Naive thymus-derived CD8-positive, alpha-beta T cell (primary cell): ENCODE measurements at places on chromosomes 2 and 18.

- DNase-seq: no peak
Measured at GRCh38 chr2:150144546-150145298, 342.7 kb downstream of the RND3 start.

DNA sequence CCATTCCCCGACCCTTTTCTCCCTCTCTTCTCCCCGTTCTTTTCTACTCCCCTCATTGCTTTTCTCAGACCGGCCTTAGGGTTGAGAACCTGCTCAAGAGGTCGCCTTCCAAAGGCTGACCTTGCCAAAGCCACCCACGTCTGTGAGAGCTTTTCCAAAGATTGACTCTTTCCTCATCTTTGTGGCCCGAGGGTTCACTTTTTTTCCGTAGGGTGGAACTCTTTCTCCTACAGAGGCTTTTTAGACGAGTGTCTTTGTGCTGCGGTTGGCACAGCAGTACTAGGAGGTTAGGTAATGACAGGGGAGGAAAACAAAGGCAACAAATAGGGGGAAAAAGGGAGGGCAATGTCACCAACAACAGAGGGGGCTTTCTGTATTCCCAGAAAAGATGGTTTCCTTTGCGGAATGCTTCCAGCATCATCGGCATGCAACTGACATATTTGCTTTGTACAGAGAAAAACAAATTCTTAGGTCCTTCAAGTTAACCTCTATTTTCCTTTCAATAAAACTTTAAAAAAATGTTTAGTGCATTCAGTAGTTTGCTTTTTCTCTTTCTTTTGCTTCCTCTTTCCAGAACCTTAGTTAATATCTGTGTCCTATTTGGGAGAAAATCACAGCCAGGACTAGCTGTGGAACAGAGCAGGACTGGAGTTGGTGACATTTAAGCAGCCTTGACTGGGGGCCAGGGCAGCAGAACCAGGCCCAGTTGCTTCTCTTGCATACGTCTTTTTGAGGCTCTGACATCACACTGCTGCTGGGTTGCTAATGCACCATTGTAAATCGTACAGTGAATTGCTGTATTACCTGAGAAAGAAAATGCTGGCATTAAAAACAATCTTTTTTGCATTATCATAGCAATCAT lies 188.1 kb upstream of the FANCL start:
- no peak for DNase-seq

- no peak for DNase-seq
Measured at GRCh38 chr2:241511091-241511741, 2.8 kb upstream of the STK25 start.

- DNase-seq: no peak
Measured at GRCh38 chr2:74867841-74868658, 34.1 kb downstream of the HK2 start.

DNA sequence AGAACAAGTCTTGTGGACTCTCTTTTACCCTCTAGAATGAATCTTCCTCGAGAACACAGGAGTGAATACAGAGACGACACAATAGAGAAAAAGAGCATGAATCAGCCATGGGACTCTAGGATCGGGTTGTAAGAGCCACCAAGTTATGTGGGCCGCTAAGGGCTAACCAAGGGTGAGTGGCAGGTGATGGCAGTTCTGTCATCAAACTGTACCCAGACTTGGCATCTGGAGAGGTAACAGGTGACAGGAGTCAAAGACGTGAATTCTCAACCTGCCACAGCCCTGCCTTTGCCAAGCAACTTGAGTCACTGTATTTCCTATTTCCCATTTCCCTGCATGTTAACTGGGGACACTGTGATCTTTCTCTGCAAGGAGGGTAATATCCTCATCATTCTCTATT lies 11.2 kb downstream of the SERPINE2 start:
- no peak for DNase-seq

DNA sequence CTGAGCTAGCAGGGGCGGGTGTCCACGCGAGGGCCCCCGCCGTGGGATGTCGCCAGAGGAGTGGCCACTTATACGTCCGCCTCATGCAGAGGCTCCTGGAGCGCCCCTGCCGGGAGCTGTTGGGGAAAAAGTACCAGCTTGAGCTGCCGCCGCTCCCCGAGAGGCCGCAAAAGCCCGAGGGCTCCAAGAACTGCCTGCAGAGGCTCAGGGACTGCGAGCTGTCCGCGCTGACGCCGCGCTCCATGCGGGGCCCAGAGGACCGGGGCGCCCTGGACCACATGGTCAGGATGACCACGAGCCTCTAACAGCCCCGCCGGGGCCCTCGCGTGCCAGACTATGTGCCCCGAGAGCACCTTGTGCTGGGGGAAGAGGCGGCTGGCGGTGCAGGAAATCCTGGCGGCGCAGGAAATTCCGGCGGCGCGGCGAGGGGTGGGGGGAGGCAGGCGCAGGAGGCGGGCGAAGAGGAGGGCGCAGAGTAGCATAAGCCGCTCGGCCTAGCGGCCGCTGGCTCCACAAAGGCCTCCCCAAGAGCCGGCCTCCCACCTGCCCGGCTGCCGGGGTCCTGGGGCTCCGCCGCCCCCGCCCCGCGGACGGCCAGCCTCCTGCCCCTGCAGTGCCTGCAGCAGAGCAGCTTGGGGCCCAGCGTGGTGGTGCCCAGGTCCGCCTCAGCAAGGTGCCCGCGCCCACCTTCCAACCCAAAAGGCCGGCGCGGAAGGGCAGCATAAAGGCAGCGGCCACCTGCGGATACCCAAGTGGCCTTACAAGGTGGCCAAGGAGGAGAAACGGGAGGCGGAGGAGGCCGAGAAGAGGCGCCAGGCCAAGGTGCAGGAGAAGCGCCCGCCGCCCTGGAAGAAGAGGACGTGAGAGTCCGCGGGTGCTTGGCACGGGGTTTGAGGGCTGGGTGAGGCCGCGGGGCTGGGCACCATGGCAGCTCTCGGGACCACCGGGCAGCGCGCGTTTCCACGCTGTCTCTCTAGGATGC lies 42.1 kb upstream of the TRIM43B start:
- peak; percentile 40 for DNase-seq

- DNase-seq: no peak
Measured at GRCh38 chr2:126825316-126825715, 73.4 kb upstream of the TEX51 start.

GRCh38 chr18:31101183-31102024 lies 817 bp downstream of the DSC2 start:
- DNase-seq: no peak

GRCh38 chr2:763766-764525 lies 86.7 kb upstream of the TMEM18 start:
- DNase-seq: no peak

GRCh38 chr2:226118471-226119429 lies 680.9 kb downstream of the IRS1 start:
- DNase-seq: no peak

DNA sequence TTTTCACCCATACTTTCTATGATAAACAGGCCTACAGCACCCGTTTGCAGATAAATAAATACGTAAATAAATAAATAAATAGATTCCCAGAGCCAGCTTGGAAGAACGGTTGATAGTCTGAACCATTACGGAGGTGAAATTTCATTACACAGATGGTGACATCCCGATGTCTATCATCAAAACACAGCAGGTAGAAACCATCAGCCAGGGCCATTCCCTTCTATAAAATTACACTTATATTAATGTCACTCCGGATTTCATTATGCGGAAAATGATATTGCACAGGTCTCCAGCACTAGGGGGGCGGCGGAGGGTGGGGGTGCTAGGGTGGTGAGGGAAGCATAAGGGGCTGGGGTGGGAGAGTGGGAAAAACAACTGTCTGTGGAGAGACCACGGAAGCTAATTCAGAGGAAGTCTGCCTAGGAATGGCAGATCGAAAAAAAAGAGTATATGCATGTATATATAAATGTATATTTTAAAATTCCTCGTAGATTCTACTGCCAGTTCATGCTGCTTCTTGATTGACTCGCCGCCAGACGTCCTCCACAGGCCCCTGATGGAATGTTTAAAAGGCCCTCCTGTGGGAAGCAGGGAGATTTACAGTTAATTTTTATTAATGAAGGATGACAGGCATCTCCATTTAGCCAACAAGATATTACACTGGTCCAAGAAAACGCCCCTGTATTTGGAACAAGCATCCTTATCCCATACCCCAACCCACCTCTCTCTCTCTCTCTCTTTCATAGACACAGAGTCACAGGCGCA lies 1906.0 kb upstream of the PIK3C3 start:
- DNase-seq: no peak

DNA sequence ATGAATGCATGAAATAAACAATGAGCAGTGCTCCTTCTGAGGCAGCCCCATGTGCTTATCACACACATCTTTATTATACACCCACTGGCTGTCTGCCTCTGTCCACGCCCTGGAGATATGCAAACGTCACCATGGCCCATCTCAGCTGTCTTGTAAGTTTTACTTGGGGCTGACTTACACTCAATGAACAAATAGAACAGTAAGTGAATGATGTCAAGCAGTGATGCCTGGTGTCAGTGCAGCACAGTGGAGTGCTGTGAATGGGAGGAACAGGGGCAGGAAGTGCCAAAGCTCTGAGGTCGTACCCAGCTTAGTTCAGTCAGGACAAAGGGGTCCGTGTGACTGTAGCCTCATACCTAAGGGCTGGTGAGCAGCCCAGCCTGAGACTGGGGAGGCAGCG lies 659.5 kb upstream of the HS6ST1 start:
- DNase-seq: no peak

- DNase-seq: no peak
Measured at GRCh38 chr2:653645-654425, 23.4 kb downstream of the TMEM18 start.

DNA sequence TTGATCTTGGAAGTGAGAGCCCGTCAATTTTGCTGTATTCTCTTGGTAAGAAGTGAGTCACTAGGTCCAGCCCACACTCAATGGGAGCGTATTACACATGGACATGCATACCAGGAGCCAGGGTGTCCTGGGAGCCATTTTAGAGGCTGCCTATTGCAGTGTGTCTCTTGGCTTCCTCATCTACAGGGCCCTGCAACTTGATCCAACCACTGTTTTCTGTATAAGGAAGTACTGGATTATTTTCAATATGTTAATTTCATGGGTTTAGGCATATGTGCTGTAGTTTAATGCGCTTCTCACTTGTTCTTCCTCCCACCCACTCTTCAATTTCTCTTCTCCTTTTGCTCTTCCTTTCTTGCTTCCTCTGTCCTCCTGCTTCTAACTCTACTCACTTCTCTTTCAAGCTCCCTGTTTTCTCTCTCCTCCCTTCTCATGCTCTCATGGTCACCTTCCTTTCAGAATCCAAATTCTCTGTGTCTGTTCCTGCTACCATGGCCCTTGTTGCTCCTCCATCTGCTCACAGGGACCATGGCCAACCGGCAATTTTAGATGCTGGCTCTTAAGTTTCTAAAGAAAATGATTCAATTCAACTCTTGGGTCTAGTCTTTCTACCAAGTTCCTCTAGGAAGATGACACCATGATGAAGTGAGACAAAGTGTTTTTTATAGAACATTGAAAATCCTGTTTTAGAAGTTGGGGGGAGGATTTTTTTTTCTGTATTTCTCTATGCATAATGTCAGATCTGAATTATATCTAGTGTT lies 152.0 kb upstream of the ZEB2 start:
- no peak for DNase-seq

- no peak for DNase-seq
Measured at GRCh38 chr2:118791483-118791882, 56.0 kb downstream of the EN1 start.

DNA sequence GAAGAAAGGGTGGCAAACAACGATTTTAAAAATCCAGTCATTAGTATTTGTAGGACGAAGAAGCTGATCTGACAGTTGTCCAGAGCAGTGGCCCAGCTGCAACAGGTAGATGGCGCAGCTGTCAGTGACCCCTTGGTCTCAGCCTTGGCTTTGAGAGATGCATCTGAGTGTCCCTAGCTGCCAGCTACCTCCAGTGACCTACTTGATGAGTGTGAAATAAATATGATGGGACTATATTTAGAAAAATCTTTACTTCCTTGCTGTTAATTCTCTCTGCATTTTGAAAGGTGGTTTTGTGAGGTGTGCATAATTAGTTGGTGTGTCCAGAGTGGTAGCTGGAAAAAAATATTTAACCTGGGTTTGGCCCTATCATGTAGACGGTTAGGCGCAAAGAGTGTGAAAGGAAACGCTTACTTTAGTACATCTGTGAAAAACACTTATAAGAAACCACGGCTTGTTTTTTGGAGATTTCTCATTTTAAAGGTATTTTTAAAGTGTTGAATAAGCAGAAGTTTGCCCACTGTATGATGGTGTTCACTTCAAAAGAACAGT lies 963 bp downstream of the INPP1 start:
- DNase-seq: no peak

DNA sequence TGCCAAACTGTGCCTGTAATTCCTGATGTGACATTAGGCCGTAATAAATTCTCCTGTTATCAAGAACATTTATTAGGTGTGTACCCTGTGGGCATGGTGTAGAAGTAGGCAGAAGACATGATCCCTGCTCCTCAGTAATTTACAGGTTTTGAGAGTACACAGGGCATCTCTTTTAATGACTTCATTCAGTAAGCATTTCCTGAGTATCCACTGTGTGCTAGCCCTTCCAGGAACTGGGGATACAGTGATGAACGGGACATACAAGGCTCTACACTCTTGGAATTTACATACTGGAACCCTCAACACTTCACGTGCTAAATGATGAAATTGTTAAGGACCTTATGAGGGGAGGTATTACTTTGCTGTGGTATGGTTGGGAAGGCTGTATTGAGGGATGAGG lies 30.2 kb downstream of the DIS3L2 start:
- no peak for DNase-seq

DNA sequence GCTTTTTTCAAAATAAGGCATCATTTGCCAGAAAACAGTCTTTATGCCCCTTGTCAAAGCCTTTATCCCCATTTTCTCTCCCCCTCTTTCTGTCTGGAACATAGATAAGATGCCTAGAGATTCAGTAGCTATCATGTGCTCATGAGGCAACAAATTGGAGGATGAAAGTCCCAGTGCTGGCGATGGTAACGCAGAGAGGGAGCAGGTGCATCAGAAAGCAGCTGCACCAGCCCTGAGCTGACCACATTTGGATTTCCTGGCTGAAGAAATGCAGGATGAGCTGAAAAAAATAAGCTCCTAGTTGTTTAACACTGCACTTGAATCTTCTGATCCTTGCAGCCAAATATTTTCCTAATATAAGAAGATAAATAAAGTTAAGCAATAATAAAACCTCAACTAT lies 48.0 kb downstream of the LOXHD1 start:
- DNase-seq: no peak

GRCh38 chr2:101644842-101645383 lies 52.6 kb upstream of the MAP4K4 start:
- no peak for DNase-seq
